ENCODE measurements at places on chromosomes 13 and 19. TPM values are rescaled to one million over a fixed set of nuclear protein-coding genes. Genes with fewer than 3 reads are reported as not detected.

NAPA gene
- 77.8 TPM for total RNA-seq

PTGIR gene
- not detected for total RNA-seq

ZNF555 gene
- total RNA-seq, result 13.9 TPM

PLD3 gene
- 227 TPM for total RNA-seq

CD70 gene
- 0.51 TPM for total RNA-seq

TUBB4A gene
- total RNA-seq, result 0.21 TPM

ZNF284 gene
- 4.0 TPM for total RNA-seq

IL27RA gene
- 6.3 TPM for total RNA-seq

KIR3DL1 gene
- not detected for total RNA-seq

RETN gene
- total RNA-seq, result not detected

RFPL4A gene
- total RNA-seq, result not detected

NLRP11 gene
- not detected for total RNA-seq

ASF1B gene
- 7.1 TPM for total RNA-seq

GTPBP3 gene
- total RNA-seq, result 27.3 TPM

Data from endothelial cell (in vitro differentiated cells).